Right cardiac atrium (tissue), 5 donors: ENCODE measurements at places on chromosomes 3 and 15. TPM values are rescaled to one million over a fixed set of nuclear protein-coding genes. Genes with fewer than 3 reads are reported as not detected.
A peak's percentile ranks its signal among the peaks of the same experiment; 100 is the strongest.

Gene GOLGA6L4
- polyA plus RNA-seq: 1.0 TPM

Gene UBAP1L
- 1.4 TPM for polyA plus RNA-seq

- no peak for DNase-seq
Observed at GRCh38 chr3:111229301-111229700, 157.7 kb downstream of the NECTIN3 start.

DNA sequence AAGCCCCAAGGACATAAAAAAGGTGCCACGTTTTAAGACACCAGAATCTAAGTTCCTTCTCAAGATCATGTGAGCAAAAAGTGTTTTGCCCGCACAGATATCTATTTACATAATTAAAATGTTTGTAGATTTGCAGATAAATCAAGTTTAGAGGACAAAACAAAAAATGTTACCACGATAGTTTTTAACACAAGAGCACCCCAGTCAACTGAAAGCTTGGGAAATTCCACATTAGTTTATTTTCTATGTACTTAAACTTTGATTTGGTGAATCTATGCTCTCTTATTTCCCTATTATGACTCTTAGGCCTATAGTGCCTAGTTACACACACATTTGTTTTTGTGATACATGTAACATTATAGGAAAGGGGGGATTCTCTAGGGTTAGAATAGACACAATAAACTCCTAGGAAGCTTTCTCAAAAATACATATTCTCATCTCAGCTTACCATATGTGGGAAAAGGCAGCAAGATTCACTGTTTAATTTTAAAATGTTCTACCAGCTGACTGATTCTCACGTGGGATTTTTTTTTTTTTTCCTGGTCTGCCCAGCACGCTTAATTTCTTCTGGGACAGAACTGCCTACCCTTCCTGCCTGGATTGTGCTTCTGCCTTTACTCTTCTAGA is 8.4 kb upstream of the LEKR1 start:
- DNase-seq: no peak

DNA sequence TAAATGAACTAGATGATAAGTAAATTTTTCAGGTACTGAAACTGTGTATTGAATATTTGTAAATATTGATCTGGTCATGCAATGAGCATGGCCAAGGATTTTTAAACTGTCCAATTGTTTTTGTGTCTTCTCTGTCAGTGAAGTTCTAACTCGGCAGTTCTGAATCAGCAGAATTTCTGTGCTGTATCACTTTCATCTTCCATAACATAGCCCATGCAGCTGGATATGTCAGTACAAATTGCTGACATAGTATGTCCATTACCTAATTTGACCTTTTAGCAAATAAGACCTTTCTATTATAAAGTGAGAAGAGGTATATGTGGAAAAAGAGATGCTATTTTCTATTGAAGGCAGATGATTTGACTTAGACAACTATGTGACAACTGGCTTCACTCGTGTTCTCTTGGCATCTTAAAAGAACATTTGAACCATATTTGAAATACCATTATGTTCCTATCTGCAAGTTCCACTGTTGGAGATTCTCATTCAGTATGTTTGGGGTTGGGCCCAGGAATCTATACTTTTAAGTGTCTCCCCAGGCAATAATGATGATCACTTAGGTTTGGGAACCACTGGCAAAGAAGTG is 90.4 kb downstream of the CMSS1 start:
- DNase-seq: no peak

DNA sequence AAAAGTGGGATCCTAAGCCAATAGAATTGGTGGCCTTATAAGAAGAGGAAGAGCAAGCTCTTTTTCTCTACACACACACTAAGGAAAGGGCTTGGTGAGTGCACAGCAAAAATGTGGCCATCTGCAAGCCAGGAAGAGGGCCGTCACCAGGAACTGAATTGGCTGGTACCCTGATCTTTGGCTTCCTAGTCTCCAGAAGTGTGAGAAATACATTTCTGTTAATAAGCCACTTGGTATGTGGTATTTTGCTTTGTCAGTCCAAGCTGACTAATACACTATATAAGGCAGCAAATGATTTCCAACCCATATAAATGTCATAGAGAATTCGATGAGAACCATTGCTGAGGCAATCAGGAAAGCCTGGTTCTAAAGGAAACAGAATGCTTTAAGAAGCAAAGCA is 816.3 kb upstream of the SEMA6D start:
- no peak for DNase-seq

Gene CRYGS
- polyA plus RNA-seq: 1.3 TPM

- no peak for DNase-seq
Observed at GRCh38 chr15:64912379-64913325, 950 bp downstream of the ANKDD1A start.

Gene C15orf61
- polyA plus RNA-seq: 5.9 TPM

Gene CD80
- polyA plus RNA-seq: 0.14 TPM

DNA sequence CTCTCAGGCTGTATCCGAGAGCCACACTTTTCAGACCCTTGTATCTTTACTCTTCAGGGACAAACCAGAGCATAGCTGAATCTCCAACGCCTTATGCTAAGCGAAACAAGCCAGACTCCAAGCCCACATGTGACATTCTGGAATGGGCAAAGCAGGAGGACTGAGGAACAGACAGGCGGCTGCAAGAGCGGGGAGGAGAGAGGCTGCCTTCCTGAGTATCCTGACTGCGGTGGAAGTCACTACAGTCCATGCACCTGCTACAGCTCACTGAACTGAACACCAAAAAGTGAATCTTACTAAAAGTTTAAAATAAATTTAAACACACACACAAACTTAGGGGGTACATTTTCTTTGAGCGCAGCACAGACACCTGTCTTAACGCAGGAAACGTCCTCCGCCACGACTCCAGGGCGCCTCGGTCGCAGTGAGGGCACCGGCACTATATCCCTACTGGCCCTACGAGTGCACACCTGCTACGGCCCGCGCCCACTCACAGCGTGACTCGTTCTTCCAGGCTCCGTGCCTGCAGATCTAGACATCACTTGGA is 1.4 kb downstream of the CYFIP1 start:
- DNase-seq: no peak

Gene CCR8
- not detected for polyA plus RNA-seq

DNA sequence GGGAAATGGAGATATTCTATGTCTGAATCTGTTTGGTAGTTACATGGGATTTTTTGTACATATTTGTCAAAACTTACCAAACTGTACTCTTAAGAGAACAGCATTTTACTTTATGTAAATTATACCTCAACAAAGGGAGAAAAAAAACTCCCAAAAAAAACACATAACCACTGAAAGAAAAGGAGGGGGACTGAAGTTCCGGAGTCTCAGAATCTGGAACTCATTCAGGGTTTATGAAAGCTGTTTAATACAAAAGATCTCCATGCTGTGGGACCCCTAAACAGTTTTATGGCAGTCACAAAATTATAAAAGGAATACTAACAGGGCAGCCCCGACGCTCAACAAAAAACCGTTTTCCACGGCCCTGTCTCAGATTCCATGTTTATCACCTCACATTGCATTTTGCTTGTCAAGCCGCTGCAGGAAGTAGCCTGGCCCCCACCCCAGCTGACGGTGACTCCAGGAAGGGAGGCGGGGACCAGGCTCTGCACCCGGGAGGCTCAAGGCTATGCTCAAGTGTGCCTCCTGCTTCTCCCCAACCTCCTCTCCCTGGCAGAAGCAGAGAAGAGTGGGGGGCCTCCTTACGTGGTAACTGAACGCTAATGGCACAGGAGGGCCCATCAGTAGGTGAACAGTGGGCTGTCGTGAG is 29.3 kb downstream of the RFT1 start:
- DNase-seq: no peak

DNA sequence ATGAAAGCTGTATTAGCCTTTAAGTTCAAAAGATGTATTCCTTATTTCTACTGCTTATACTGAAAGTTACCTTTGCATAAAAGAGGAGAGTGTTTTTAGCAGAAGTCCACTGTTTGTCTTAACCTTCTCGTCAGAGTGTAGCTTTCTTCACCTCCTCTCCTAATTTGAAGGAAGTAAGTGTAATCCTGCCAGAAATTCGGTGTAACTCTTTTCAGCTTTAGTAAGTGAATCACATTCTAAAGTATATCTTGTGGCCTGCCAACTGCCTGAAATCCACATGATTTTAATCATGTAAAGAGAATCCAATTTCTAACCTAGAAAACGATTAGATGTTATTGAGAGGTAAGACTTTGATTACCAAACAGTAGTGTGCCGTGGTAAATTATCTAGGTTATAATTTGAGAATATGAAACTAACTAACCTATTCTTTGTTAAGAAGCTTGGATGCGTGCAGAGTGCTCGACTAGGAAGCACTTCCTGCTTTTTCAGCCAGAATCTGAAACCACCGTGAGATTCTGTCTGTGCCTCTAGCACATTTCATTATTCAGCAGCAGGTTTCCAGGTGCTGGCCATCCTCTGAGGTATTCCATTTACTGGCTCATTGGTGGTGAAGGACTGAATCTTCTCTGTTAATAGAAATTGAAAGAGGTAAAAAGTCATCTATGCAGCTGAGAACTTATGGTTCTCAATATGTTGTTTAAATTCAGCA is 7.5 kb downstream of the GYG1 start:
- no peak for DNase-seq

Gene PSTPIP1
- 1.9 TPM for polyA plus RNA-seq

- DNase-seq: no peak
Observed at GRCh38 chr3:101850246-101851051, 1.1 kb downstream of the NFKBIZ start.

- DNase-seq: no peak
Observed at GRCh38 chr3:14481018-14481645, 59.0 kb downstream of the GRIP2 start.

GRCh38 chr3:12841970-12842328 is 584 bp upstream of the RPL32 start:
- no peak for DNase-seq

Gene ACP3
- polyA plus RNA-seq: 0.41 TPM

DNA sequence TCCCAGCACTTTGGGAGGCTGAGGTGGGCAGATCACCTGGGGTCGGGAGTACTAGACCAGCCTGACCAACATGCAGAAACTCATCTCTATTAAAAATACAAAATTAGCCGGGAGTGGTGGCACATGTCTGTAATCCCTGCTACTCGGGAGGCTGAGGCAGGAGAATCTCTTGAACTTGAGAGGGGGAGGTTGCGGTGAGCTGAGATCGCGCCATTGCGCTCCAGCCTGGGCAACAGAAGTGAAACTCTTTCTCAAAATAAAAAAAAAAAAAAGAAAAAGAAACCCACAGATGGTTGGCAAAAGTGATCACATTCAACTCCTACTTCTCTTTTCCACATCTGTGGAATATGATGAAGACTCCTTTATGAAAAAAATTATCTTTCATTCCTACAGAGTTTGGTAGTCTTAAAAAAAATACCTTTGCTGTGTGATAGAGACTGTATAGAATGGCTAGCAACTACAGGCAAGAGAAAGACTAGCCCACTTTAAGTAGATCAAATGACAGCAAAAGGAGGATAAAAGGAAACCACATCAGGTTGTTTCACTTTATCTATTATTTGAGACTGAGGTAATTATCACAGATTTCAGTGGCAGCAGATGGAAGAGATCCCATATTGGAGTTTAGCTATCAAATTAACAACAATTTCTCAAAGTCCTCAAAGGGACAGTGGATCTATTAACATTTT is 172.9 kb upstream of the TSPAN3 start:
- DNase-seq: peak; percentile 41

- no peak for DNase-seq
Observed at GRCh38 chr15:34847598-34847997, 52.2 kb upstream of the ACTC1 start.

Gene FAM107A
- polyA plus RNA-seq: 52.7 TPM

DNA sequence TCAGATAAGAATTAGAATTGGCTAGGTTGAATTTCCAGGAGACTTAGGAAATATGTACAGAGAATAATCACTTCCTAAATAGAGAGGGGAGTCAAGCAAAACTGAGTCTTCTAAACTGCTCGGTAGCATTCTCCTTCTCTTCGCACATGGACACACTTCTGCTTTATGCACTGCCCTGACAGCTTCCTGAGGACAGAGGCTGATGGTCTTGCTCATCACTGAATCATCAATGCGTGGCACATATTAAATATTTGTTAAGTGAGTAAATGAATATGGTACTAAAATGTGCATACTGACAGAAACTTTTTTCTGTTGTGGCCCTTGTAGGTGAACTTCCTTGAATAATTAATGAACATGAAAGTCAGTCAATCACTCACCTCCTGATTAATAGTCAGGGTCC is 315.5 kb downstream of the FHIT start:
- no peak for DNase-seq

Gene RBP2
- not detected for polyA plus RNA-seq

GRCh38 chr15:36458411-36458810 is 121.0 kb upstream of the CDIN1 start:
- DNase-seq: no peak

- DNase-seq: no peak
Observed at GRCh38 chr15:67685008-67685599, 140.2 kb upstream of the SKOR1 start.

GRCh38 chr15:65790694-65791334 is 1.3 kb downstream of the DENND4A start:
- no peak for DNase-seq

- DNase-seq: no peak
Observed at GRCh38 chr15:94272251-94272898, 41.0 kb downstream of the MCTP2 start.

DNA sequence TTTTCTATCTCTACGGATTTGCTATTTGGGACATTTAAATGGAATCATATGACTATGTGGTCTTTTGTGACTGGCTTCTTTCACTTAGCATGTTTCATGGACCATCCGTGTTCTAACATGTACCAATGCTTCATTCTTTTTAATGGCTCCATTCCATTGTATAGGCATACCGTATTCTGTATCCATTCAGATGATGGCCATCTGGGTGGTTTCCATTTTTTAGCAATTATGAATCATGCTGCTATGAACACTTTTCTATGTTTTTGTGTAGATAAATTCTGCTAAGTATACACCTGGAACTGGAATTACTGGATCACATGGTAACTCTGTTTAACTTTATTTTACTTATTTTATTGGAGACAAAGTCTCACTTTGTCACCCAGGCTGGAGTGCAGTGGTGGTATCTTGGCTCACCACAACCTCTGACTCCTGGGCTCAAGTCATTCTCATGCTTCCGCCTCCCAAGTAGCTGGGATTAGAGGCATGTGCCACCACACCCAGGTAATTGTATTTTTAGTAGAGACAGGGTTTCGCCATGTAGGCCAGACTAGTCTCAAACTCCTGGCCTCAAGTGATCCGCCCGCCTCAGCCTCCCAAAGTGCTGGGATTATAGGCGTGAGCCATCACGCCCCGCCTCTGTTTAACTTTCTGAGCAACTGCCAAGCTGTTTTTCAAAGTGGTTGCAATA is 13.4 kb downstream of the UBP1 start:
- DNase-seq: no peak
